ENCODE measurements at places on chromosomes 16 and 17. TPM values are rescaled to one million over a fixed set of nuclear protein-coding genes. Genes with fewer than 3 reads are reported as not detected.

FOXO3B gene
- total RNA-seq: 0.36 TPM

DNA sequence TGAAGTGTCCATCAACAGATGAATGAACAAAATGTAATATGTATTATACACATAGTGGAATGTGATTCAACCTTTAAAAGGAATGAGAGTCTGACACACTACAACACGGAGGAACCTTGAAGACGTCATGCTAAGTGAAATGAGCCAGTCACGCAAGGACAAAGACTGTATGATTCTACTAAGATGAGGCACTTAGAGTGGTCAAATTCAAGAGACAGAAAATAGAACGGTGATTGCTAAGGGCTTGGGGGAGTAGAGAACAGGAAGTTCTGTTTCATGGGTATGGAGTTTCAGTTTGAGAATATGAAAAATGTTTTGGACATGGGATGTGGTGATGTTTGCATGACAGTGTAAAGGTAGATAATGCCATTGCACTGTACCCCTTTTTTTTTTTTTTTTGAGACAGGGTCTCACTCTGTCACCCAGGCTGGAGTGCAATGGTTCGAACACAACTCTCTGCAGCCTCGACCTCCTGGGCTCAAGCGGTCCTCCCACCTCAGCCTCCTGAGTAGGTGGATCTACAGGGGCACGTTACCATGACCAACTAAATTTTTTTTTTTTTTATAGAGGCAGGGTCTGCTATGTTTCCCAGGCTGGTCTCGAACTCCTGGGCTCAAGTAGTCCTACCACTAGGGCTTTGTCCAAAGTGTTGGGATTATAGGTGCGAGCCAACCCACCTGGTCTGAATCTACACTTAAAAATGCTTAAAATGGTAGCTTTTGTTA lies 2.9 kb upstream of the CCDC102A start:
- no peak for ATAC-seq

DNA sequence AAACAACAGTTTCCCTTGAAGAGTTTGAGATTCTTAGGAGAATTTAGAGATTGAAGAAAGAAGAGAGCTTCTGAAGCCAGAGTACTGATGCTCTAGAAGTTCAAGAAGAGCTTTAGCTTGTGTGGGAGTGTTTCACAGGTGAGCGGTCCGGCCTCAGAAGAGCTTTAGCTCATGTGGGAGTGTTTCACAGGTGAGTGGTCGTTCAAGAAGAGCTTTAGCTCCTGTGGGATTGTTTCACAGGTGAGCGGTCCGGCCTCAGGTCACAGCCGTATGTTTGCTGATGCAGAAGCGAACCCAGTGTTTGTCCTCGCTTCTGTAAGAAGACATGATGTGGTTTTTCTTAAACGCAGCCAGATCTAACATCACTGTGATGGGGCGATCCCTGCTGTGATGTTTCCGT lies 76.4 kb downstream of the SEC14L1 start:
- ATAC-seq: no peak

- ATAC-seq: no peak
These were observed 84.1 kb upstream of the DNAJA2 start for GRCh38 chr16:47057630-47057993.

CCL16 gene
- total RNA-seq: not detected

DNA sequence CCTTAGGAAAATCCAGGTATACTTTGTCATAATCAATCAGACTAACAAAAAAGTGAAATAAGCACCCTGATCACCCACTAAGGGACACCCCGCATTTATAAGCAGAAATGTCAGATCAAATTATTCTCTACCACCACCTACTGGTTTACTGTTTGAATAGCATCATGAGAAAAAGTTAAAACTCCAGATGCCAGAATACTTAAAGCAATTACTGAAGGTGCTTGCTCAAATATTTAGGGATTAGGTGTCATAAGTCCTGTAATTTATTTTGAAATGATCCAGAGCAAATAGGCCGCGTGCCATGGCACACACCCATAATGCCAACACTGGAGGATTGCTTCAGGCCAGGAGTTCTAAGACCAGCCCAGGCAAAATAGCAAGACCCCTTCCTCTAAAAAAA lies 2.3 kb downstream of the TOP2A start:
- peak; percentile 24 for ATAC-seq

Measured in esophagus mucosa (tissue), 1 donor.